ENCODE measurements at places on chromosomes 12 and 14.
A peak's percentile ranks its signal among the peaks of the same experiment; 100 is the strongest.

- peak; percentile 59 for DNase-seq
Observed at GRCh38 chr12:50923361-50924130, 28.8 kb upstream of the HIGD1C start.

DNA sequence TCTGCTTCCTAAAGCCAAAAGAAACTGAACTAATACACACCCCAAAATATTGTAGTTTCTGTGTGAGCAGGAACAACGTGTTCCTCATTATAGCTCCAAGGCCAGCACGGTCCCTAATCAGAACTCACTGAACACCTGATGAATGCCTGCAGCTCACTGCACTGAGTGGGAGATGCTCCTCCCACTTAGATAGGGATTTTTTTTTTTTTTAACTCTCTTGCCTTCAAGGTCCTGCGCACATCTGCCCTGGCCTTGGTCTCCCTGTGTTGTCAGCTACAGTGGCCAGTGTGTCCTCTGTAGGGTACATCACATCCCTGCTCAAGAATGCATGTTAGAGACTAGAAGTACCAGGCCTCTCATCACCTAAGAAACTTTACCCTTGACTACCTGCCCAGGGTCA is 44.3 kb upstream of the TMPO start:
- no peak for DNase-seq

- DNase-seq: no peak
Observed at GRCh38 chr14:64952598-64953309, 10.2 kb upstream of the GPX2 start.

GRCh38 chr12:54937376-54937775 is 47.2 kb downstream of the TESPA1 start:
- no peak for DNase-seq

GRCh38 chr12:92977326-92977725 is 48.2 kb upstream of the EEA1 start:
- no peak for DNase-seq

DNA sequence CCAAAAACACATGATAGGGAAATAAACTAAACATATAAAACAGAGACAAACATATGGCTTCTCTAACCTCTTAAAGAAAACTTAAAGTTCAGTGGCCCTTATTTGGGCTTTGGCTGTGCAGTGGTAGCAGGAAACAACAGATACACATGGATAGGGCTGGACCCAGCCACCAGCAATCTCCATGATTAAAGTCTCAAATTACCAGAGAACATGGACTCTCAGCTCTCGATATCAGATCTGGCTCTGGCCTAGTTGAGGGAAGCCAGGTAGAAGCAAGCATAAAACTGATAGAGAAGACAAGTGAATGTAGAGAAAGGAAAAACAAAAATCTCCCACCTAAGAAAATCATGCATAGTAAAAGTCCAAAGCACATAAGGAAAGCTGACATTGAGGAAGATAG is 164.8 kb downstream of the ITPR2 start:
- DNase-seq: no peak

- no peak for DNase-seq
Observed at GRCh38 chr12:122813310-122813713, 21.9 kb upstream of the HIP1R start.

- no peak for DNase-seq
Observed at GRCh38 chr12:92735131-92735721, 32.4 kb downstream of the PLEKHG7 start.

DNA sequence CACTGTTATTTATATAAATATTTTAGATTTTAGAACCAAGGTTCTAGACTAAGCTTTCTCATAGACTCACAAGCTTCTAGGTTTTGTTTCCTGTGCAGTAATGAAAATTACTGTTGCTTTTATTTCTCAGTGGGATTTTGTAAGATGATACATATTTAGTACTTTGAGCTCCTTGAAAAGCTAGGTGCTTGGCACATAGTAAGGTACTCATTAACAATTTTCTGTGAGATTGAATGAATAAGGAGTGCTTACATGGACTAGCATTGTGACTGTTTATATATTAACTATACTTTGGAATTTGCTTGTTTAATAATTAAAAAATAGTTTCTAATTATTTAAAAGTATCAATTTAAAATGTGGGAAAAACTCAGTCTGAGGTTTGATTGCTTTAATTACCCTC is 85.7 kb downstream of the MIA2 start:
- no peak for DNase-seq

- no peak for DNase-seq
Observed at GRCh38 chr12:93483151-93483807, 16.0 kb downstream of the MRPL42 start.

DNA sequence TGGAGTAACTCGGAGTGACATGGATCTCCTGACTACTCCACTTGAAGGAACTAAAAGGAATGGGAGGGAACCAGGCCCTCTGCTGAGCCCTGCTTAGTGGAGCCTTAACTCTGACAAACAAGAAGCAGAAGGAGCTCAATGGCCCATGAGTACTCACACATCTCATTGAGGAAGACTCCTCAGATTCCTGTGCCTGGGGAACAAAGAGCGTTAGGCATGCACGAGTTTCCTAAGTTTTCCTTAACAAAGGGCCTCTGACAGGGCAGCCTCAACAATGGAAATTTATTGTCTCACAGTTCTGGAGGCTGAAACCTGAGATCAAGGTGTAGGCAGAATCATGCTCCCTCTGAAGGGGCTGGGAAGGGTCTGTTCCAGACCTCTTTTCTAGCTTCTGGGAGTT is 185.7 kb upstream of the NTF3 start:
- DNase-seq: no peak

GRCh38 chr12:29732593-29732992 is 51.1 kb downstream of the TMTC1 start:
- DNase-seq: no peak

GRCh38 chr14:68364792-68365192 is 428.1 kb downstream of the ZFP36L1 start:
- DNase-seq: no peak

- DNase-seq: no peak
Observed at GRCh38 chr14:25350802-25351201, 300.9 kb upstream of the STXBP6 start.
